ENCODE measurements at places on chromosomes 4 and X.

- DNase-seq = no peak
Observed at GRCh38 chr4:36039026-36039425, 205.3 kb downstream of the ARAP2 start.

DNA sequence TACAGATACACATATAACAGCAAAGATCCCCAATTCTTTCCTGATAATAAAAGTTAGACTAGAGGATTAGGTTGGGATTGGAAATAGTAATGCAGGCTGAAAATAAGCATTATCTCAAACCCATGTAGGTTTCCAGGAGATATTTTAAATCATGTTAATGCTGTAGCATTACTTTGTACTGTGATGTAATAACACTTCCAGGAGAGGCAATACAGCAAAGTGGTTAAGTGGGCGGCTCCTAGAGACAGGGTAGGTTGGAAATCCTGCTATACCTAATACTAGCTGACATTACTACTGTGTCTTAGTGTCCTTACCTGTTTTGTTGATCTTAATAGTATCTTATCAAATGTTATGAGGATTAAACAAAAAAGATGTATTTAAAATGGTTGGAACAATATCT, 9.6 kb downstream of the PAICS start:
- no peak for DNase-seq

GRCh38 chrX:63761639-63762038, 23.4 kb downstream of the ARHGEF9 start:
- DNase-seq = no peak

- peak; percentile 22 for DNase-seq
Observed at GRCh38 chr4:4541040-4541631, 712 bp downstream of the STX18 start.

- no peak for DNase-seq
Observed at GRCh38 chrX:69055193-69055592, 110.1 kb downstream of the PJA1 start.

- DNase-seq = no peak
Observed at GRCh38 chr4:113851816-113852215, 90.3 kb upstream of the CAMK2D start.

All from HS-5 (cell line).